ENCODE measurements at places on chromosomes 4 and X.

DNA sequence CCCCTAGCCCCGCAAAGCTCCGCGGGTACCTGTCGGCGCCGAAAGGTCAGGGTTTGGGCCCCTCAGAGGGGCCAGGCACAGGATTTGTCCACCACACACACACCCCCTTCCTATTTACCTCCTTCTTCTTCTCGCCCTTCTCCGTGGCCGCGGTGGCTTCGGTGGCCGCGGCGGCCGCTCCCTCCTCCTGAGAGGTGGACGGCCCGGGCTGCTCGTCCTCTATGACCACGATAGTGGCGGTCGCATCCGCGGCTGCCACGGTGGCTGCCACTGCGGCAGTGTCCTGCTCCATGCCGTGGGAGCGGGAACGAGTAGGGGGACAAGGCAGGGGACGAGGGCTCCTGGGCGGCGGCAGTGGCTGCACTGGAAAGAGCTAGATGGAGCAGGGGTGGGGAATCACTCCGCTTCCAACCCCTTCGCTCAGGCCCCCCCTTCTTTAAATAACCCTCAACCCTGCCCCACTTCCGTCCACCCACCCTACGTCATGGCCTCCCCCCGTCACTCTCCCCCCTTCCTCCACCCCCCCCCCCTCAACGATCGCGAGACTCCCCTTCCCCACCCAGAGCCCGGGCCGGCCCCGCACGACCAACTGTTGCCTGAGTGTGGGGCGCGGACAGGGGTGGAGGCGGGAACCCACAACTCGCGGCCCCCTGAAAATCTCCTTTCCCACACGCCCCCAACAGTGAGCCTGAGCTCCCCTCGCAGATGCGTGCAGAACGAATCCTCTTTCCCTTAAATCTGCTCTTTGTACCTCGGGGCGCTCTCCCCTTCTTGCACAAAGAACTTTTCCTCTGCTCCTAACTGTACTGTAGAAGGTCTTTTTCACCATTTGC, at the start of gene SMARCA1:
TSS of gene SMARCA1 (minus strand) at position 412 of the 833 bp plus-strand sequence. CDS start at position 292, 120 bp downstream.
- DNase-seq = no peak

GRCh38 chrX:68758671-68759070, 70.2 kb upstream of the EFNB1 start:
- no peak for DNase-seq

DNA sequence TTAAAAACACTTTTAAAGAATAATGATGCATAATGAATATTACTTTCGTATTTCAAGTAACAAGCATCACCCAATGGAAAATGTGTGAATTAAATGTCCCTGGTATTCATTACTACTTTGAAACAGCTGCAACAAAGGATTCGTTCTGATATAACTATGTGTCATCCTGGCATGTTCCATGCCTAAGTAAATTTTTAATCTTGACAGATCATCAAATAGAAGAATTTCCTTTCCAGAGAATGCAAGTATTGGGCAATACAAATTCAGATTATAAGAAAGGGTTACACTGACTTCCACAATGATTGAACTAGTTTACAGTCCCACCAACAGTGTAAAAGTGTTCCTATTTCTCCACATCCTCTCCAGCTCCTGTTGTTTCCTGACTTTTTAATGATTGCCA, 105.3 kb downstream of the SPCS3 start:
- DNase-seq = no peak

DNA sequence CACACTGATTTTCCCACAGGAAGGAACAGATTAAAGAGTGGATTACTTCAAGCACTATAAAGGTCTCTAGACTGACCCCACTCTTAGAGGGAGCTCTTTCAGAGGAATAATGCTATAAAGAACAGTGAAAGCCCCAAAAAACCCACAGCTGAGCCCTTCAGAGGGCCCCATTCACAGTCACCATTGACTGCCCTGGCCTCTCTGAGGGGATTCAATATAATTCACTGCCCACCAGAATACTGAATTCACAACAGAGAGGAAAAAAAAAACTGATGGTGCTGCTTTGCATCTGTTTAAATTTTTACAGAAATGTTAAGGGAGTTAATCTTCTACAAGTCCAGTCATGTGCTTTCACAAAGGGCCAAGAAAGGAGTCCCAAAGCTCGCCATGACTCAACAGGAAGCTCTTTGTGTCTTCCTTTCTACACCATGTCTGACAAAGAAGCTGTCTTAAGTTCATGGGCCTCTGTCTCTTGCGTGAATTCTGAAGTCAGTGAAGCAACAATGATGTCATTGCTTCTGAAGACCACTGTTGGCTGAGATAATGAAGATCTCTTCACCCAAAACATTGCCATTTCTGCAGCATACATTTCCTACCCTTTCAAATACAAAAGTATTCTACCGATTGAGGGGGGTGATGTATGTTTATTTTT, 174.9 kb downstream of the ADAMTS3 start:
- no peak for DNase-seq

GRCh38 chr4:169133932-169134331, 123.9 kb upstream of the CBR4 start:
- no peak for DNase-seq

DNA sequence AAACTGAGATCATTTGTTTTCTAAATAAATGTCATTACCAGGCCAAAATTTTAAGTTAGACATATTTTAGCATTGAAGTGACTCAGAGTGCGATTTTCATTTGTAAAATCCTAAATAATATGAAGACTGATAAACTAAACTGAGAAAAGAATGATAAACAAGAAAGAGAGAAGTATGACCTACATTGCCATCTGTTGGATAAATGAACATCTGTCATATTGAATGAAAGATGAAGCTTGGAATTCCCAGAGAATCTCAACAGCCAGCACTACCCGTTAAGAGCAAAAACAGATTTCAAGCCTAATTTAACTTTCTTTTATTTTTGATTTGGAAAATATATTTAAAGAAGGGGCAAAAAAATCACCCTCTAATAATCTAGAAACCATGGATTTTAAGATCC, 591.0 kb upstream of the ATOH1 start:
- DNase-seq = no peak
